Stimulated activated CD4-positive, alpha-beta T cell treated with anti-CD3 and anti-CD28 coated beads, TNF-alpha, amount 100 ng/mL, for 1 hour (primary cell): ENCODE measurements at places on chromosomes 13 and 19.

DNA sequence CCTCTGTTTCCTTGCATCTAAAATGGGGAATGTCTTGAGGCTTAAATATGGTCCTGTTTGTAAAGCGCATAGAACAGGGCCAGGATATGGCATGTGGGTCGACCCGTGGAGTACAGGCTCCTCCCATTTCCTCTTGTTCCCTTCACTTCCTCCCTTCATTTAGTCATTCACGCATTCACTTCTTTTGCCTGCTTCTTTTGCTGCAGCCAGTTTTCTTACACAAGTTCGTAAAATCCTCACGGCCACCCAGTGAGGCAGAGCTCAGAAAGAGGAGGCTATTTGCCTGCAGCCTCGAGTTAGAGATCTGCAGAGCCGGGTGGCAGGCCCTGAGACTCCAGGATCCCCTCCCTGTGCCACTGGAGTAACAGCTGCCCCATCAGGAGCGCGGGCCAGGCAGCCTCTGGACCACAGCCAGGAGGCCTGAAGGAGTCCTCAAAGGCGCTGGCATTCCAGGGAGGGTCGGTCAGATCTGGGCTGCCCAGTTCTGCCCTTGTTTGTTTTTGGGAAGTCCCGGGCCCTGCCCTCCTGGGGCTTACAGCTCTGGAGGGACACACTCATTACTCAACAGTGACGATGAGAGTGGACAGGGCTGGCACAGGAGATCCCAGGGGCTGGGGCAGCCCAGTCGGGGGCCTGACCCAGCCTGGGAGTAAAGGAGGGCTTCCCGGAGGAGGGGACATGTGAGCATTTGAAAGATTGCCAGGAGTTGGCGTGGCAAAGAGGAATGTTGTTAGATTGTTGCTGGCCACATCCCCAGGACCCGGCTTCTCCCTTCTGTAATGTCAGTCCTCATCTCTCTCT, 4.6 kb downstream of the PPP5C start:
- no peak for DNase-seq

DNA sequence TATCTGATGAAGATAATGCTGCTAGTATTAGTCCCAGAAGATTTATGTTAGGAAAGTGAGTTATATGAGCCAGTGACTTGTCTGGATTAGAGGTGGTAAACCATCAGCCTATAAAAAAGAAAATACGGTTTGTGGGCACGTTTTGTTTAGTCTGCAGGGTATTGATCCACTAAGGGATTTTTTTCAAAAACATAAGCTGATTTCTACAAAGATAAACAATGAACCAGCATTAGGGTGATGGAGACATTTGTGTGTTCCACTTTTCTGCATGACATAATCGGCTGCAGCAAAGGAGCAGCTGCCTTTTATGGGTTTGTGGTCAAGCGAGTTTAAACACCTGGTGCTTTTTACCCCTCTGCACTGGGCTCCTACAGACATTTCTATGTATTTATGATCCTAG, 836.4 kb upstream of the GPC6 start:
- no peak for DNase-seq

DNA sequence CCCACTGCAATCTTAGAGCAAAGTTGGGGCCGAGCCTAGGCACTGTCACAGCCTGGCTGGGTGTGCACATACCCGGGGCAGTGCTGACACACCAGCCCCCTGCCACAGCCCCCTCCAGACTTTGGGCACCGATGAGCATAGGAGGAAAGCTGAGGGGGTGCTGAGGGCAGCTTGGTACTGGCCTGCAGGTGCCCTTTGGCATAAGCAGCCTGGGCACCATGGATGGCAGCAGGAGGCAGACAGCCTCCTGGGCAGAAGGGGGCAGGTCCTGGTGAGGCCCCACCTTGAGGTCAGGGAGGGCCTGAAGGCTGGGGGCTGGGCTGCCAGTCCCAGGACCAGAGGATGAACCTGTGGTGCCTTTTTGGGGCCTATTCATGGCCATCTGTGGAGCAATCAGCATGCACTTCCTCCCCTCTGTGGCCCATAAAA, 8.2 kb downstream of the IGFL4 start:
- DNase-seq: no peak

DNA sequence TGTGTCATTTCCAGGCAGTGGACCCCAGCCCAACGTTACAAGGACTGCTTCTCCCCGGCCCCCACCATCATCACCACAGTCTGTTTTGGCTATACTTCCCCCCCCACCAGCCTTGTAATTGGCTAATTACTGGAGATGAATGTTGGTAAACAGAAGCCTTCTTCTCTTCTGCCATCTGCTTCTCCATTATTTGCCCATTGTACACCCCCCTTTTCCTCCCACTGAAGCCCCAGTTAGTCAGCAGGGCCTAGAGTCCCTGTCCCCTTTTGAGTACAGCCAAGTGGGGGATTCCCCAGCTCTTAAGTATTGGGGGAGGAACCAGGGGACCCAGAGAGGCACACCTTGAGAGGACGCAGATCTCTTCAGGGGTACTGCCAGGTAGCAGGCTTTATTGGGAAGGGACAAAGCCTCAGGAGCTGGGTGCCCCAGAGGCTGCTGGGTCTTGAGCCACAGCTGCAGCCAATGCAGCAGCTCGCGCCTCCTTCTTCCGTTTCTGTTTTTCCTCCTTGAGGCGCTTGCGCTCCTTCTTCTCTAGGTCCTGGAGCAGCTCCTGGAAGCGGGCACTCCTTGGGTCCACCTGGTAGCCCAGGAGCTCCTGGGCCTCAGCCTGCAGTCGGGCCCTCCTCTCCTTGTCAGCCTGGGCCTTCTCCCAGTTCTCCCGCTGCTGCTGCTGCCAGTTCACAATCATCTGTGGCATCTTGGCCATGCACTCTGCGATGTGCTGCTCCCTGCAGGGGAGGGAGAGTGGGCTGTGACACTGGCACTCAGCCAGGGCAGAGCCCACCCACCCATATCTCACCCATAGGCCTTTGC, 3.0 kb downstream of the GADD45GIP1 start:
- no peak for DNase-seq
